Right lung (tissue), 10 donors: ENCODE measurements at places on chromosomes 4 and X. TPM values are rescaled to one million over a fixed set of nuclear protein-coding genes. Genes with fewer than 3 reads are reported as not detected.

- no peak for DNase-seq
Observed at GRCh38 chr4:124710911-124711310, 1.6 kb downstream of the ANKRD50 start.

DNA sequence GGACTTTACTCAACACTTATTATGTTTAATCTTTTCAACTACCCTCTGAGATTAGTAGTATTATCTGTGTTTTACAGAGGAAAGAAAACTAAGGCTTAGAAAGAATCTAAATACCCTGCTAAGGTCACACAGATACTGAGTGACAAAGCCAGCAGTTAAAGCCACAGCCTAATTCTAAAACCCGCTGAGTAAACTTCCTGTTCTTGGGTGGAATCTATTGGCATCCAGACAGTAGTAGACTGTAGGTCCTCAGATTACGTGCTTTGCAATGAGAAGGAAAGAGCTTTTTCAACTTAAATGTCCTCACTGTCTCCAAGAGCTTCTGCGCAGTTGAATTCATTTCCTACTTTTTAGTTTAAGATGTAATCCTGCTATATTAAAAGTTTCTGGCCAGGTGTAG lies 126.0 kb downstream of the TENM3 start:
- no peak for DNase-seq

Gene LRCH2
- 17.5 TPM for polyA plus RNA-seq

- DNase-seq: no peak
Observed at GRCh38 chr4:173443121-173443520, 44.2 kb upstream of the SCRG1 start.

DNA sequence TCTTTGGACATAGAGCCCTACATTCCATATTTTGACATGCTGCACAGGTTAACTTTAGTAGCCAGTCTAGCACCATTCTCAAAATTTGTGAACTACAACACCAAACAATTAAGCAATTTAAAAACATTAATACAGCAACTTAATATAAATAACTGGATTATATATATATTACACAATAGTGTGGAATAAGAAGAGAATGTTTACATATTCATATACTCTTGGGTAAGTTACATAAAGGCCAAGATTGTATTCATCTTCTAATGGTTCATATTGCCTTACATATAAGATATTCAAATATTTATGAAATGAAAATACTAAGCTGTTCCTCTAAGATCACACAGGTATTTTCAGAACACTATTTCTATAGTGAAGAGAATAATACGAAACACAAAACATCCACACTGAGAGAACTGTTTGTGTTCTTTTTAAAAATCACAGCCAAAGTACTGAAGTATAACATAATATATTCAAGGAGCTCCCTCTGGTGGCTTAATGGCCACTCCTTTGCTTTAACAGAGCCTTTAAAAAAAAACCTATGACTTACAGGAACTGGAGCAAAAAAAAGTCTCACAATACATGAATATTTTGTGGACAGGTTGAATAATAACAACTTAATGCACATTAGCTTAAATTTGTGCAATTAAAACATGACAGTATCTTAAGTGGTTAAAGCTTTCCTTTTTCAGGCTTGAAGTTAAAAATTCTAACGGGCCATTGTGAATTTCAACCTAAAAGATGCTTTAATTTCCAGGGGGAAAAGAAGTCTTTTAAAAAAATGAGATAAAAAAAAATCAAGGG lies 46.2 kb downstream of the NEK1 start:
- DNase-seq: peak; percentile 52

- no peak for DNase-seq
Observed at GRCh38 chrX:20221902-20222301, 44.8 kb downstream of the RPS6KA3 start.

Gene SLC34A2
- 333 TPM for polyA plus RNA-seq

Gene RPA4
- polyA plus RNA-seq: 0.29 TPM

Gene DCUN1D4
- polyA plus RNA-seq: 46.6 TPM

DNA sequence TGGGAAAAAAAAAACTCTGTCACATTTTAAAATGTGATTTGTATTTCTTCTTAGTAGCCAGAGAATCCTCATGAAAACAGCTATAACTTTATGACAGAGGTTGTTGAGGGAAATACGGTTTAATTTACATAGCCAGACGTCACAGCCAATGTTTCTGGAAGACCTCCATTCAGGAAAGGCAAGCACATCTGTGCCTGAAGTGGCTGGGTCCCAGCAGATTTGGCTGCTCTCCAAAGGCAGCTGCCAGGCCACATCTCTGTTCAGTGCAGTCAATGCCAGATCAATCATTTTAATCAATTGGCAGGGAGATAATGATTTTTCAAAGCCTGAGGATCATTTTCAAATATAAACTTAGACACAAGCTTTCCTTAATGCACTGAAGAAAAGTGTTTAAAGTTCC lies 86.5 kb upstream of the ZIC3 start:
- no peak for DNase-seq
